ENCODE measurements at places on chromosomes 1 and 21. TPM values are rescaled to one million over a fixed set of nuclear protein-coding genes. Genes with fewer than 3 reads are reported as not detected.

GRCh38 chr1:214338212-214338611 is 57.3 kb downstream of the SMYD2 start:
- no peak for DNase-seq

- no peak for DNase-seq
These were observed 8.5 kb downstream of the SH3BGRL3 start for GRCh38 chr1:26288311-26288941.

DNA sequence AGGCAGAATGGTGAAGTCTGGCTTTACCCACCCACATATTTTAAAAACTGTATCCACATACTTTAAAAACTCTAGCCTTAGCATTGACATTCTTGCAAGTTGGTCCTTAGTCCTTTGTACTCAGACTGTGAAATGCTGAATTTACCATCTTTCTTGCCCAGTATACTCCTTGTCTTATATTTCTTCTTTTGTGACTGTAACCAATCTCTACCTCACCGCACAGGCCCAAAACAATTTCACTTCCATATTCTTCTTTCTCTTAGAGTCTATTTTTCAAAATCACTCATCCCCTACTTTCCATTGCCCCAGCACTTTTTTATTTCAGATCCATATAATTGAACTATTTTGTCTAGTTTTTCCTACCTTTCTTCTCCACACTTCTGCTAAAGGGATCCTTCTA is 892.4 kb upstream of the B3GALT2 start:
- DNase-seq, result no peak

DNA sequence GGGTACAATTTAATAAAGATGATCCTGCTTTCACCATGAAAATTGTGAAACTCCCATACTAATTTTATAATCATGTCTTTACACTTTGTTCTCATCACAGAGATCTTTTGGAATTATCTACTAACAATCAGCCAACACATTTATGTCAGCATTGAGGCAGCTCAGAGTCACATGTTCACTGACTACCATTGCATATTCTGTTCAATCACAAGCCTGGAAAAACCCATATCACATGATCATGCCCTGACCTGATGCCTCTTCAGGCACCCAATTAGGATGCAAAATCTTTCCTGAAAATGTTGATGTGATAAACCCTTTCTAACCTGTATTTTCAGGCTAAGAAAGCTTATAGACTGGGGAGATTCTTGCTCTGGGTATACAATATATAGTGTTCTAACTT is 21.6 kb upstream of the RASAL2 start:
- DNase-seq, result no peak

DNA sequence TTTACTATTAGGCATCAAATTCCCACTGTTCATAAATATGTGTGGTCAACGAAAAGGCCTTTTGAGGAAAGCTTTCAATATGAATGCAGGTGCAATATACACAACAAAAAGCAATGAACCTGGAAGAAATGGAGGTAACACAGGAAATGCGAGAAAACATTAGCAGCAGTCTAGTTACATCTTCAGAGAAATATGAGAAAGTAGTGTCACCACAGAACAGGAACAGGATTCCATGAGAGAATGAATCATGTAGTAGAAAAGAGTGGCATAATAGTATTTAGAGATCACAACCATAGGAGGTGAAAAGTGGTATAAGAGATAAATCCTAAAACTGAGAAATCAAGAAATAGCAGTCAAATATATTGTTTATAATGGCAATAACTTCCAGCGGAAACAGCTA is 103.7 kb downstream of the AK5 start:
- no peak for DNase-seq

DNA sequence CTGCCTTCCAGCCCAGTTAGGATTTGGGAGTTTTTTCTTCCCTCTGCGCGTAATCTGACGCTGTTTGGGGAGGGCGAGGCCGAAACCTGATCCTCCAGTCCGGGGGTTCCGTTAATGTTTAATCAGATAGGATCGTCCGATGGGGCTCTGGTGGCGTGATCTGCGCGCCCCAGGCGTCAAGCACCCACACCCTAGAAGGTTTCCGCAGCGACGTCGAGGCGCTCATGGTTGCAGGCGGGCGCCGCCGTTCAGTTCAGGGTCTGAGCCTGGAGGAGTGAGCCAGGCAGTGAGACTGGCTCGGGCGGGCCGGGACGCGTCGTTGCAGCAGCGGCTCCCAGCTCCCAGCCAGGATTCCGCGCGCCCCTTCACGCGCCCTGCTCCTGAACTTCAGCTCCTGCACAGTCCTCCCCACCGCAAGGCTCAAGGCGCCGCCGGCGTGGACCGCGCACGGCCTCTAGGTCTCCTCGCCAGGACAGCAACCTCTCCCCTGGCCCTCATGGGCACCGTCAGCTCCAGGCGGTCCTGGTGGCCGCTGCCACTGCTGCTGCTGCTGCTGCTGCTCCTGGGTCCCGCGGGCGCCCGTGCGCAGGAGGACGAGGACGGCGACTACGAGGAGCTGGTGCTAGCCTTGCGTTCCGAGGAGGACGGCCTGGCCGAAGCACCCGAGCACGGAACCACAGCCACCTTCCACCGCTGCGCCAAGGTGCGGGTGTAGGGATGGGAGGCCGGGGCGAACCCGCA is at the start of gene PCSK9:
TSS of gene PCSK9 (plus strand) at position 207 of the 741 bp plus-strand sequence. CDS start at position 497, 290 bp downstream.
- DNase-seq, result peak; percentile 49

DNA sequence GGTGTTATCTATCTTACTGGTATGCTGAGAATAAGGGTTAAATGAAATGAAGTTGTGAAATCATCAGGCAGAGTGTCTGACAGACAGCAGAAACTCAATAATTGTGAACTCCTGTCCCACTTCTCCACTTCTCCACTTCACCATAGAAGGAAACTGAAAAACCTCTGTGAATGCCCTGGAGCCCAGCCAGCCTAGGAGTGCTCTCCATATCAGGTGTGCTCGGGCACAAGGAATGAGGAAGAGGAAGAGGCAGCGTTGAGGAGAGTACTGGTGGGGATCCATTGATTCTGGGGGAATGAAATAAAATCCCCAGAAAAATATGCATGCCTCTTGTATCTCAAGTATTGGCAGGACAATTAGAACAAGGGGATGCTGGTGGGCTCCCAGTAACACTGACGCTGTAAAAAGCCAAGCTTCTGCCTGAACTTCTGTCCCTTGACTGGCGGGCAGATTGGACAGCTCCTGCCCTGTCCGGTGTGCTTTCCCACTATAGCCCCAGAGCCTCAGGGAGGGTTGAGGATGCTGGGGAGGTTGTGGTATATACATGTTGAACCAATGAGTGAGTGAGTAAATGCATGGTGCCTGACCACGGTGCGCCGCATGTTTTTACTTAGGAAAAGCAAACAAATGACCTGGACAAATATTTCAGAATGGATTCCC is 47.7 kb downstream of the NMNAT2 start:
- peak; percentile 40 for DNase-seq

Gene LRIG2
- polyA plus RNA-seq, result 13.0 TPM
